ENCODE measurements at places on chromosomes 13 and 19.

- no peak for DNase-seq
Measured at GRCh38 chr19:1291761-1292418, 6.2 kb downstream of the EFNA2 start.

DNA sequence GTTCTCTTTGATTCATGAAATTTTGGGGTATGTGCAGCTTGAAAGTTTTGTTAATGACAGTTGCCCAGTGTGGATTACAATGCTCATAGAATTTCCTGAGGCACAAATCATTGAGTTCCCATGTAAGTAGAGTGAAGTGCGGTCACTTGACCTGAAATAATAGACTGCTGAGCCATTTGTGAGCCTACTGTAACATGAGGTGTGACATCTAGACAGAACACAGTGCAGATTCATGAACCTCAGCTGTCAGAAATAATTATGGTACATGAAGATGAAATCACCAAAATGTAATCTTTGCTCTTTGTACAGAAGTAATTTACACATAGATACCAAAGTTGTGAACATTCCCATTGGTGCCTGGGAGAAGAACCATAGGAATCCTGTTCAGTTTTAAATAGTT, 84.6 kb downstream of the DHRS12 start:
- no peak for DNase-seq

DNA sequence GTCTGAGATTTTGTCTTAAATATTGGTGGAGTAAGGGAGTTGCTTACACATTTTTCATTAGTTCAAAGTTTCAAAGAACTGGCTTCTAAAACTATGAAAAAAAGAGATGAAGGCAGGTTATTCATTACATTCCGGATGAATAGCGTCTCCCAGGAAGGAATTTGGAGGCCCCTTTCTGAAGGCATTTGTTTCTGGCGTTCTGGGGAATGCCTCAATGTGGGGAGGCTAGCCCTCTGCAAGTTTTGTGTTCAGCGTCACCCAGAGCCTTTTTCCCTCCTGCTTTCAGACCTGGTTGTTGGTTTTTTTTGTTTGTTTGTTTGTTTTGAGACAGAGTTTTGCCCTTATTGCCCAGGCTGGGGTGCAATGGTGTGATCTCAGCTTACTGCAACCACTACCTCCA, 21.0 kb downstream of the FAM124A start:
- no peak for DNase-seq

DNA sequence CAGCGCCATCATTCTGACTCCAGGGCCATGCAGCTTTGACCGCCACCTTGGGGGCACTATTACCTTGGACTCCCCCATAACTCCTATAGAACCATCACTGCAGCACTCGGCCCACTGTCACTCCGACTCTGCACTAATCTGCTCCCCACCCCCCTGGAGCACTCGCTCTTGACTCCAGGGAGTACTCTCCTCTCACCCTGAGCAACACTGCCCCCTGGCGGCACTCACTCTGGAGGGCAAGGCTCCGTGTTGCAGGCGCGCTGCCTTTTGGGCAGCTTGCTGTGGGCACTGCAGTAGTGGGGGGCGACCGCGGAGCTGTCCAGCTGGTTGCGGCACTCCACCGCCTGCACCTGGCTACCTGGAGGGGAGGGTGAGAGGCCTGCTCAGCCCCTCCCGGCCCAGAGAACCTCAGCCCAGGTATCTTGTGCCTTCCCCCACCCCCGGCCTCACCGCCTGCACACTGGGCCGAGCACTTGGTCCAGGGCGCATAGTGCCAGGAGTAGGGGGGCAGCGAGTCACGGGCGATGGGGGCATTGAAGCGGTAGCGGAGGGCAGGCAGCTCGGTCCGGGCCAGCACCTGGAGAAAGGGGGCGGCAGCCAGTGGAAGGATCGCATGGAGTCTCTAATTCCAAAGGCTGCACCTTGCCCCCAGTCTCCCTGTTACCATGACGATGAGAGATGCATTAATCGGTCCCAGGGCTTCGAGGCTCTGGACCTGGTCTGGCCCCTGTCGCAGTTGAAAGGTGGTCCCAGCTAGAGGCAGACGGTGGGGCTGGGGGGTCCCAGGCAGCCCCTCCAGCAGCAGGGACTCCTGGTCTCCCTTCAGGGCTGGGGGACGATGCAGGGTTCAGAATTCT, 8.9 kb upstream of the MYO1F start:
- no peak for DNase-seq

GRCh38 chr19:6074709-6075403, 35.4 kb downstream of the RFX2 start:
- DNase-seq: no peak

DNA sequence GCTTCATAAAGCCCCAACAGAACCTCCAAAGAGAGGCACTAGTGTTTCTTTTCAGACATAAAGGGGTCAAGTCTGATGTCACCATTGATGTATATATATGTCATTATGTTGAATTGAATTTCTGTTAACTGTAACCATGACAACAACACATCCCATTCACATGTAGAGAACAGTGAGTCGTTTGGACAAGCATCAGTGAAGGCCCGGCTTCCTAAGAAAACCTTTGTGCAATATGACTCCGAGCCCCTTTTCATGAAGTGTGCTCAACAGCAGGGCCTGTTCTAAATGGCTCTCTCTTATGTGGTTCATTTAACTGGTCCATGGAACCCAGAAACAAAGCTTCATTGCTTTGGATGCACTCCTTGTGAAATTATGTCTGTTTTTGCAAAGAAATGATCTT, 67.2 kb upstream of the UBL3 start:
- DNase-seq: no peak

All from occipital lobe (tissue), 3 donors.